Smooth muscle cell of the umbilical artery (primary cell): ENCODE measurements at places on chromosomes 2 and 18. TPM values are rescaled to one million over a fixed set of nuclear protein-coding genes. Genes with fewer than 3 reads are reported as not detected.

Gene UGT1A3
- total RNA-seq = not detected in 2 replicates

Gene ZC3H8
- total RNA-seq = 6.6 and 6.8 TPM in 2 replicates

Gene STPG4
- 0.32 and 0.89 TPM in 2 replicates for total RNA-seq

Gene CHRND
- total RNA-seq = not detected in 2 replicates

Gene DNAJC5G
- total RNA-seq = not detected in 2 replicates

Gene TFCP2L1
- total RNA-seq = not detected in 2 replicates
